ENCODE measurements at places on chromosomes 4 and X.

DNA sequence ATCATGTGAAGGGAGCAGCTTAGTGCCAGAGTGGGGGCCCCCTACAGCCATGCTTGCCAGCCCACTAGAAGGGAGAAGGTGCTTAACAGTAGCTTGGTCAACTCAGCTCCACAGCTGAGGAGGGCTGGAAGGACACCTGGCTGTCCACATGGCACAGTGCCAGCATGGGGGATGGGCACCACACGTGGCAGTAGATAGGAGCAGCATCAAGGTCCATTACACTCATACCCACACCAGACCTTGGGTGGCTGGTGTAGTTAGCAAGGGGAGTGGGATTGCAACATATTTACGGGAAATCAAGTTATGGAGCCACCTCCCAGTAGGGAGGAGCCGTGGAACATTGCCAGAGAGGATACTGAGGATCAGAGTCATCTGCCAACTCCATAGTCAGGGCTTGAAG, 37.9 kb upstream of the SLC4A4 start:
- no peak for DNase-seq

DNA sequence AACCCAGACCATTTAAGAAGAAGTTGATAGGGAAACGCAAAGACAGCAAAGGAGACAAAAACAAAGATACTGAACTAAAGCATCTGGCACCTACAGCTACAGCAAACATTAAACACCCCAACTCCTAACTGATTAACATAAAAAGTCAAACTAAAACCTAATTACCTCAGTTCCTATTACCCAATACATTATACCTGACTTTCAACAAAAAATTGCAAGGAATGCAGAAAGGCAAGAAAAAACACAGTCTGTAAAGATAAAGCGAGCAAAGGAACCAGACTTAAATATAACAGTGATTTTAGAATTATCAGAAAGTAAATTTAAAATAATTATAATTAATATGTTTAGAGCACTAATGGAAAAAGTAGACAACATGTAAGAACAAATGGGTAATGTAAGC, 9.4 kb upstream of the FMR1 start:
- no peak for DNase-seq

GRCh38 chrX:55088795-55089489, at the start of gene PAGE2:
TSS of gene PAGE2 (plus strand) at chrX:55089018. CDS start at chrX:55090021, 1,003 bp downstream.
- no peak for DNase-seq

GRCh38 chrX:79719568-79720231, 294.9 kb upstream of the TBX22 start:
- no peak for DNase-seq

DNA sequence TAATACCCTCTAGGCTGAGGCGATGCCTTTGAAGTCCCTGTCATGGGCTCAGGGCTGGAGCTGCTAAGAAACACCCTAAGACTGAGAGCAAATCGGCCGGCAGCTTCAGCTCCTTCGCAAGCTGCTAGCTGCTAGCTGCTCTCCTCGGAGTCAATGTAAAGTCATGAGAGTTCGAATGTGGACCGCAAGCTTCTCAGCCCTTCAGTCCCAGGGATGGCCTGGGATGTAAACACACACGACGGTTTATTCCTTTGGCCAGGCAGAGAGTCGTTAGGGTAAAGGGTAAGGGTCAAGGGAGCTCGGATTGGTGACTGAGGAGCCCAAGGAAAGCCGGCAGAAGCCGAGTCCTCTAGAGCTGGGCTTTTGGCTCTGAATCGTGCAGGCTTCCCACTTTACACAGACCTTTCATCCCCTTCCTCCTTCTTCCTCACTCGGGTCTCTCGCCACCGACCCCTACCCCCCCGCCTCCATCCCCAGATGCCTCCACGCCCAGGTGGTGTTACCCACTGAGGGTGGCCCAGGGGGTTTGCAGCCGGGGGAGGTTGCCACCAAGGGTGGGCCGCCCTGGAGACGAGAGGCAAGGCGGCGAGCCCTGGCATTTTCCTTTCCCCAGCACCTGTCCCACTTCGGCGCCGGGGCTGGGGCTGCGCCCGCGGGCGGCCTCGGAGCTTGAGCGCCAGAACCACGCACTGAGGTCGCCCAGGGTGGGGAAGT, 3.1 kb upstream of the BCORL1 start:
- DNase-seq: no peak

DNA sequence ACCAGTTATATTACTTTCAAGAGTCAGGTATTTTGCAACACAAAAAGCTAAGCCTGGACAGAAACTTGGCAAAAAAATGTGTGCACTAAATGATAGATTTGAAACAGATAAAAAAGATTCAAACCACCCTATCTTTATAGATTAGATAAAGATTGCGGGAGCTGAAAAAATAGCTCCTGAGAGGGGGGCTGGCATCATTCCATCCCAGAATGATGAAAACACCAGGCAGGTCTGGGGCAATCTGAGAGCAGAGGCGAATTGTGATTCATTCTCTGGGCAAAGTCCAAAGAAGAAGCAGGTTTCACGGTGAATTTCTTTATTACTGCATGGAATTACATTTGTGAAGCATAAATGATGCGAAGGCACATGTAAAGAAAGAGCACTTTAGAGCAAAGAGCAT, 168.5 kb upstream of the DMD start:
- DNase-seq: no peak

- no peak for DNase-seq
Measured at GRCh38 chrX:38275615-38276014, 51.7 kb downstream of the RPGR start.

DNA sequence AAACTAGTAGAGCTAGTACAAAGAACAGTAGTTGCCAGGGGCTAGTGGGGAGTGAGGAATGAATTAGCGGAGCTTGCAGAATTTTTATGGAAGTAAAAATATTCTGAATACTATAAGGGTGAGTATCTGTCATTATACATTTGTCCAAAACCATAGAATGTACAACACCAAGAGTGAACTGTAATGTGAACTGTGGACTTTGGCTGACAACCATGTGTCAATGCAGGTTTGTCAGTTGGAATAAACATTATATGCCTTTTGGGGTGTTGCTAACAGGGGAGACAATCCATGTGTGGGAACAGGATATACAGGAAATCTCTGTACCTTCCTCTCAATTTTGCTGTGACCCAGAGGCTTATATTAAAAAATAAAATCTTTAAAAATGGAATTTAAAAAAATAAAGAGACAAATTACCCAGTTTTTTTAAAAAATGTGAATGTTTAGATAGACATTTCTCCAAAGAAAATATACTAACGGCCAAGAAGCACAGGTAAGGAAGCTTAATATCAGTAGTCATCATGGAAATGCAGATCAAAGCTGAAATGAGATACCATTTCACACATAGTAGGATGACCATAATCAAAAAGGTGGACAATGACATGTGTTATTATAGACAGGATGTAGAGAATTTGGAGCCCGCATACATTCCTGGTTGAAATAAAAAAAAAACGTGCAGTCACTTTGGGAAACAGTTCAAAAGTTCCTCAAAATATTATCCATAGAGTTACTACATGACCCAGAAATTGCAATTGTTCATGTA, 899.8 kb downstream of the RAB28 start:
- no peak for DNase-seq

GRCh38 chr4:138341739-138342415, 99.7 kb upstream of the SLC7A11 start:
- DNase-seq: no peak

- no peak for DNase-seq
Measured at GRCh38 chr4:40309250-40309774, 25.8 kb upstream of the CHRNA9 start.

- DNase-seq: no peak
Measured at GRCh38 chrX:27444093-27444908, 18.8 kb downstream of the PPP4R3C start.

GRCh38 chr4:68297137-68297536, 51.6 kb upstream of the TMPRSS11B start:
- no peak for DNase-seq

GRCh38 chr4:148057984-148058859, 326.3 kb downstream of the ARHGAP10 start:
- DNase-seq: no peak

- DNase-seq: no peak
Measured at GRCh38 chrX:43939187-43939926, 33.8 kb downstream of the NDP start.

- peak; percentile 11 for DNase-seq
Measured at GRCh38 chrX:16484338-16484737, 165.6 kb upstream of the S100G start.

DNA sequence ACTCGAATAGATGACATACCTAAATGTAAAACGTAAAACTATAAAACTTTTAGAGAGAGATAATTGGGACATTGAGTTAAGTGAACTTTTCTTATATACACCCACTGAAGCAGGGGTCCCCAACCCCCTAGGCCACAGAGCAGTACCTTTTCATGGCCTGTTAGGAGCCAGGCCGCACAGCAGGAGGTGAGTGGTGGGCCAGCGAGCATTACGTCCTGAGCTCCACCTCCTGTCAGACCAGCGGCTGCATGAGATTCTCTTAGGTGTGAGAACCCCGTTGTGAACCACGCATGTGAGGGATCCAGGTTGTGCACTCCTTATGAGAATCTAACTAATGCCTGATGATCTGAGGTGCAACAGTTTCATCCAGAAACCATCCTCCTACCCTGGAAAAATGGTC, 114.8 kb downstream of the HMX1 start:
- no peak for DNase-seq

DNA sequence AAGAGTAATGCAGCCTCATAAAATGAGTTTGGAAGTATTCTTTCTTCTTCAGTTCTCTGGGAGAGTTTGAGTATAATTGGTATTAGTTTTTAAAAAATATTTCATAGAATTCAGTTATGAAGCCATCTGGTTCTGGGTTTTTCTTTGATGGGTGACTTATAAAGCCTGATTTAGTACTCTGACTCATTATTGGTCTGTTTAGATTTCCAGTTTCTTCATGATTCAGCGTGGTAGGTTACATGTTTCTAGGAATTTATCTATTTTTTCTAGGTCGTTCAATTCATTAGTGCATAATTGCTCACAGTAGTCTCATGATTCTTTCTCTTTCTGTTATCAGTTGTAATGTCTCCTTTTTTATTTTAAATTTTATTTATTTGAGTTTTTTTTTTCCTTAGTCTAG, 111.2 kb downstream of the CEP44 start:
- DNase-seq: no peak

- DNase-seq: no peak
Measured at GRCh38 chr4:104210420-104210819, 284.3 kb downstream of the CXXC4 start.

DNA sequence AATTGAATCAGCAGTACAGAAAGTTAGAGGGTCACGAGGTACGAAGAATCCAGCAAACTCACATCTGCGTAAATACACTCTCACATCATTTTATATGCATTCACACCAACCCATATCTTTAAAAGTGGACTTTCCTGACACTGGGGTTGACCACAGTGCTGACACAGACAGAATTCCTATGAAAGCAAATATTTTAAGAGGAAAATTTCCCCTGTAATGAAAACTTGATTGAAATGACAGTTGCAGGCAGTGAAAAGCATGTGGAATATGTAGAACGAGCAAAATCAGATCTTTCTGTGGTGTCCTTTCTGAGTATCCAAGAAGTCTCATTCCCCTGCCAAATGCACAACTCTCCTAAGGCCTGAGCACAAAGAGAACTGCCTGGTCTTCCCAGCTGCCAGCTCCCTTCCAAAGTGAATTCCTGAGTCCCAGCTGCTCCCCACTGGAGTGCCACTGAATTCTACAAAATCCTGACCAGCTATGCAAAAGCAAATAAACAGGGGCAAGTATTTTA, 50.5 kb upstream of the FAM9C start:
- no peak for DNase-seq

DNA sequence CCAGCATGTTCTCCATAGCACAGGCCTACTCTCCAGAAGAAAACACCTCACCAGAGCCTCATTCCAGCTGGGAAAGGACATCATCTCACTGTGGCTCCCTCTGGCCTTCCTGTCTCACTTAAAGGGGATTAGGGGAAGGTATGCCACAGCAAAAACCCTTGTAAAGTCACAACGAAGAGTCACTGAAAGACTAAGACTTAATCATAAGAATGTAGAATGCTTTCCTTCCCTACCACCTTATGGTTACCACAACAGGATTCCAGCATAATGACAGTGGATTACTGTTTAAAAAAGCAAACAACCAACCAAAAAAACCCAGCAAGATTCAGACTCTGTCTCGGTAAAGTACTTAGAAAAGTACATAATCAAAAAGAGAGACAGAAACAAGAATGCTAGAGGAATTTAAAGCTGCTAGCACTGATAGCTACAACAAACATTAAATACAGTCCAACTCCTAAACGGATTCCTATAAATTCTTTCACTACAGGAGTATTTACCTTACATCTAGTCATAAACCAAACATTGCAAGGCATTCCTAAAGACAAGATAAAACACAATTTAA, 75.1 kb downstream of the BANK1 start:
- DNase-seq: no peak

- DNase-seq: no peak
Measured at GRCh38 chr4:94567811-94568210, 116.1 kb downstream of the PDLIM5 start.

DNA sequence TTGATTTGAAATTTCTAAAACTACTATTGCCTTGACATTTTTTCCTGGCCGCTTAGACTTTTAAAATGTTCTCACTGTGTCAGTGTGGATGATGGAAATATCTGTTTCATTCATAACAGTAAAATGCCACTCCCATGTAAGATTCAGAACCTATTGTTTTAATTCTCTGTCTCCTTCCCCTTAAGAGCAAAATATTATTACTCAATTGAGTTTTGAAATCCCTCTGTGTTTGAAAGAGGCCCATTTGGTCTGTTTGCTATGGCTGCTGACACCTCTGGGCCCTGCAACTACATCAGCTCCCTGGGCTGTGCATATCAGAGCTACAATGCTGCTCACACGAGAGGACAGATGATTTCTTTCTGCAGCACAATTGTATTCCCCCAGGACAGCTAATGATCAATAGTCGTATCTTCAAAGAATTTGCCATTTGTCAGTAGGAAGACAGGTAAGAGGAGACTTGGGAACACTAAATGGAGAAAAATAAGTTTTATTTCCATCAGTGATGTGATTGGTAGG, 388.0 kb upstream of the GALNT7 start:
- DNase-seq: no peak

DNA sequence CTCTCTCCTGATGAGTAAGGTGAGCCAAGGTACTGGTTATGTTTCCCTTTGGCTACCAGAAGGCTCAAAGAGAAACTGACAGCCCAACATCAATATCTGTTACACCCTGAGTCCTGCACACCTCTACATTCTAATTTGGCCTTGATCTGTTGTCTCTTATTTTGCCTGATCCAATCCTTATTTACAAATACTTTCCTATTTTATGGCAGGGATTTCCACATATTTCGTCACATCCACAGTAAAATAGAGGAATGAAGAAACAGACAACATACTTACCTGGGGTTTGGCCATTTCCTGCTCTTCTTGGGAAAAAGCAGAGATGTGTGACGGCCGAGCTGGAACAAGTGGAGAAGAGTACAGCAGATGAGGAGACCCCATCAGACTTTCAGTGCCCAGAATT, 1.5 kb downstream of the ZNF182 start:
- no peak for DNase-seq

DNA sequence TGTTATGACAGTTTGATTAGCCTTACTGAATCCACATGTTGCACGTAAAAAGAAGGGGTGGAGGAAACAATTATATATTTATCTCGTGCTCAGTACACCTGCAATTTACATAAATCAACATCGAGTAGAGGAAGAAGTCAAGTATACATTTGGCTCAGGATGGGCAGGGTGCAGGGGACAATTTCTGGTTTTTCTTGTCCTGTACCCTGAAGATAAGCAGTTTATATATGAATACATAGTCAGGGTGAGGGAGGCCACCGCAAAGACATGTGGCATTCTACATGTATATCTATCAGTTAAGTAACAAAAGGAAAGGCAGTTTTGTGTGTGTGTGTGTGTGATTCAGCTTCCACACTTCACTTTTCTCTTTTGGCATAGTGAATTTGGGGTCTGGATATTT, 11.1 kb upstream of the EREG start:
- DNase-seq: no peak

GRCh38 chr4:183370786-183371185, 48.6 kb upstream of the CLDN24 start:
- DNase-seq: no peak

Measured in occipital lobe (tissue), 3 donors.